Fibroblast of the conjunctiva (primary cell): ENCODE measurements at places on chromosomes 6 and 20.

GRCh38 chr20:5642155-5642981, 107.8 kb upstream of the SHLD1 start:
- peak; percentile 42 for DNase-seq

GRCh38 chr6:1313767-1314503, 2.0 kb downstream of the FOXQ1 start:
- no peak for DNase-seq

DNA sequence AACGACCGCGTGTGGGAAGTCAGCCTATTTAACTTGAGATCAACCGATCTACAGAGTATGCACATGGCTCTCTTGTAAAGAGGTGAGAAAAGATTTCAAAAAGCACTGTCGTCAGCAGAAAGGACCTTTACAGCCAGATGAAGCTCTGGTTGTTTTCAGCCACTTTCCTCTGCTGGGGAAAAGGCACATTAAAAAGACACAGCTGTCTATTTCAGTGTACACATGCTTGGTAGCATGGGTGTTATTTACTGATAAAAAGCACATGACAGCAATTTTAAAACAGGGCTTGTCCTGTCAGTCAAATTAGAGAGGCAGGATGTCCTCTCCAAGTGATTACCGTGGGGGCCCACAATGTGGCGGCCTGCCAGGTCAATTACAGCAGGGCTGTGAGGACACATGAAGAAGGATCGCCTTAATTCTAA, 188.9 kb downstream of the PRKN start:
- no peak for DNase-seq

DNA sequence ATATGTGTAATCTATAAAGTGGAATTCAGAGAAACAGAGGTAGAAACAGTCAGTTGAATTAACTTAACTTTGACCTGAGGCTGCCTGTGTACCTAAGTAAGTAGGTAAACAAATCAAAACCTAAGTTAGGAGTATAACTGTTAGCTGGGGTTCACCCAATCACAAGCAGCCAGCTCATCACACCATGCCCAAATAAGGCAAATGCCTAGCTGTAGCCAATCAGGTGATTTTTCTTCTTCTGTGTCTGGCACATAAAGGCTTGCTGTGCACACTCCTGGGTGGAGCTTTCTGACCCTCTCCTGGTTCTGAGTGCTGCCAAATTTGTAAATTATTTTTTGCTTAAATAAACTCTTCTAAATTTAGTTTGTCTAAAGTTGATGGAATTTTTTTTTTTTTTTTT, 54.7 kb upstream of the TRIM39 start:
- DNase-seq = no peak

GRCh38 chr6:21457647-21458046, 135.9 kb upstream of the SOX4 start:
- no peak for DNase-seq

GRCh38 chr6:90765895-90766294, 179.0 kb upstream of the MAP3K7 start:
- no peak for DNase-seq

GRCh38 chr6:13624871-13625288, 9.7 kb downstream of the NOL7 start:
- peak; percentile 24 for DNase-seq

DNA sequence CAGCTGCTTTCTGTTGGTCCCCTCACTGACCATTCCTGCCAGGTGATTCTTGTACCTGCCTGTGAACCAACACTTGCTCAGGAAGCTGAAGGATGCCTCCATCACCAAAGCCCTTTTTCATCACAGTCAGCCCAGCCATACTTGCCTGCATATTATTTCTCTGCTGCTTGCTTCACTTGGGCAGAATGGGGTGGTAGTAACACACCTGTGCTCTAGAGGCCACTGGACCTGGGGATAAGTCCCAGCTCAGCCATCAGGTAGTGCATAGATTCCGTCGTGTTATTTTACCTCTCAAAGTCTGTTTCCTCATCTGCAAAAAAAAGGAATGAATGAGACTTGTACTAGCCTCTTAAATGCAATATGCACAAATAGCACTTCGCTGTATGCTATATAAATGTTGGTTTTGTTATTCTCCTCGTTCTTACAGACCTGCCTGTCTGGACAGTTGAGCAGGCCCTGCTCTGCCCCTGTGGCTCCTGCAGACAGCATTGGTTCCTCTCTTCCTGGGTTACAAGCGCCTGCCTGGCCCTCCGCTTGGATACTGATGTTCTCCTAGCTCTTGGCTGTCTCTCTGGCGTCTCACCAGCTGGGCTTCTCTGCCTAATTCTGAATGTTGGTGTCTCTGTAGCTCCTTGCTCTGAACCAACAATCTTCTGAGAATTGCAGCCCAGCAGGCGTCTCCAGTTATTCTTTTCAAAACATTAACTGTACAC, 151.8 kb downstream of the UNC5CL start:
- DNase-seq = no peak

DNA sequence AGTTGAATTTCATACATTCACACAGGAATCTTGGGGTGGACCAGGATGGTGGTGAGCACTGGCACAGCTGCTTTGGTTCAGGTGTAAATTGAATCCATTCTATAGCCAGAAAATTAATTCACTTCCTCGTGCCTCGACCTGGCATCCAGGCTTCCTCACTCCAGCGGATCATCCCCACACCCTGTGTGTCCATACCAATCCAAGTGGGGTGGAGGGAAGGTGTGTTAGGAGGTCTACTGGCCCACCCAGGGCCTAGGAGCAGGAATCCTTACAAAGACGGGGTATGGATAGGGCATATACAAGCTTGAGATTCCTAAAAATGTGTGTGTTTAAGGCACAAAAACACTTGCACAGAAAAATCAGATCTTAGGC, 81.8 kb upstream of the SLC24A3 start:
- no peak for DNase-seq

DNA sequence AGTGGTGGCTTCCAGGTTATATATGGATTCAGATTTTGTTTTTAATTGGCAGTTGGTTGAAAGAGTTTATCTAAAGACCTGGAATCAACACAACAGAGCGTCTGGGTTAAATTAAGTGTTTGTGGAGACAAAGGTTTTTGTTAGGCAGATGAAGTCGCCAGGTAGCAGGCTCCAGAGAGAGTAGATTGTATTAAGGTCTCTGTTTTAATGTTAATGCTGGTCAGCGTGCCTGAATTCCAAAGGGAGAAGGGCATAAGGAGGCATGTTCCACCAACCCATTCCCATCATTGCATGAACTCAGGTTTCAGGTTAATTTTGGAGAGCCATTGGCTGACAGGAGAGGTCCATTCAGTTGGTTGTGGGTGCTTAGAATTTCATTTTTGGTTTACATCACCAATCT, 744.1 kb upstream of the GJE1 start:
- no peak for DNase-seq

DNA sequence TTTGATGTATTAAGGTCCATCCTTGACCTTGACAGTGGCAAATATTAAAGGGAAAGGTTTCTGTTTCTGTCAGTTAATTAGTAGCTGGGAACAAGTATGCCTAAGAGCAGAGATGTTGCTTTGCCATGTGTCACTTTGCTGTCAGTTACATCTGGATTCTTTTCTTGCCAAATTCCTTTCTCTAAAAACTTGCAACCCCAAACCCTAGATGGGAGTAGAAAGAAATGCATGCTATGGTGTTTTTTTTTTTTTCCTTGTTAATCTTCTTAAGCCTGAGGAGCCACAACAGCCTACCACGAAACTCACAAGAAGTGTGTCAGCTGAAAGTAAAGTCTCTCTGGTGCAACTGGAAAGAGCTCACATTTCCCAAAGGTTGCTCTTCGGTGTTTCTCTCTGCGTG, 18.0 kb upstream of the CLDN20 start:
- DNase-seq = no peak

GRCh38 chr20:17026346-17026745, 200.5 kb upstream of the PCSK2 start:
- DNase-seq = no peak

DNA sequence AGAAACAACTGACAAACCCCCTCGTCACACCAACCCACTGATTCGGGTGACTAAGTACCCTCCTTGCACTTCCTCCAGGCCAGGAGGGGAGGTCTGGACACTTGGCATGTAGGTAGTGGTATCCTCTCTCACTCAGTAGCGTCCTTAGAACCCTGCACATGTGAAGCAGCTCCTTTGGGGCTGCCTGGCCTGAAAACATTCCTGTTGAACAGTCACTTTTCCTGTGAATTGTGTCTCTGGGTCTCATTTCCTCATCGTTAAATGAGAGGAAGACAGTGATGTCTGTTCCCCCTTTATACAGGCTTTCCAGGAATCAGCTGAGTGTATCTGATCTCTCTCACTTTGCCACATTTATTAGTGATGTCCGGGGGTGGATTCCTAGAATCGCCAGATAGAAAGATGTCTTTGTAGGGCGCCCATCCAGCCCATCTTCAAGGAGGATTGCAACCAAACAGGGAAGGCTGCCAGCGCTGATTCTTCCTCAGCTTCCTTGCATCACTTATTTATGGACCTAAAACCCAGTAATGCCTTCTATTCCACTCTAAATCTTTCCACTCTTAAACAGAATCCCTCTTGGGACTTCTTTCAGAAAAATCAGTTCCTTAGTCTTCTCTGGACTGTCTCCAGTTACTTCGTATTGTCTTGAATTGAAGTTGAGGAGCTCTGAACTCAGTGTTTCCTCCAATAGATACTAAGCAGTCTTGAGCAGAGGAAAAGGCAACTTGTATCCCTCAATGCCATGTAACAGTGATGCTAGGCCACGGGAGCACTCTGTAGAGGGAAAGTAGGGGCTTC, 9.4 kb upstream of the POPDC3 start:
- no peak for DNase-seq

DNA sequence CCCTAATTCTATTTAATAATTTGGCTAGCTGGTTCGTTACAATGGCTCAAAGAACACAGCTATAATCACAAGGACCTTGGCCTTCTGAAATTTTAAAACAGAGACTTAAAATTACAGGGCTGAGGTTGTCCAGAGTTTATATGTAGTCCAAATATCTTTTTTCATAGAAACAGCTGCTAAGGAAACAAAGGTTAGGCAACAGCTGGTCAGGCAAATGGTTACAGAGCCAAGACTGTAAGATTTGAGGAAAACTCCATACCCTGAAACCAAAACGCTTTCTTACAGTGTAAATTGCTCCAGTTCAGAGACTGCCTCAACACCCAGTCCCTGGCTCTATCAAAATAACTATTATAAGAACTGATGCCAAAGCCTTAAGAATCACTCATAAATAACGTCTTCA, 9.7 kb upstream of the ARHGAP18 start:
- no peak for DNase-seq

DNA sequence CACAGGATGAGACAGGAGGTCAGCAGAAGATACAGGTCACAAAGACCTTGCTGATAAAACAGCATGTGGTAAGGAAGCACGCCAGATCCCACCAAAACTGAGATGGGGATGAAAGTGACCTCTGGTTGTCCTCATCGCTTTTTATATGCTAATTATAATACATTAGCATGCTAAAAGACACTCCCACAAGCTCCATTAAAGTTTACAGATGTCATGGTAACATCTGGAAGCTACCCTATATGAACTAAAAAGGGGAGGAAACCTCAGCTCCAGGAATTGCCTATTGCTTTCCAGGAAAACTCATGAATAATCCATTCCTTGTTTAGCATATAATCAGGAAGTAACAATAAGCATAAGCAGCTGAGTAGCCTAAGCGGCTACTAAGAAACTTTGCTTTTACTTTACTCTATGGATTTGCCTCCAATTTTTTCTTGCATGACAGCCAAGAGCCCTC, 8.4 kb upstream of the RIN2 start:
- no peak for DNase-seq

DNA sequence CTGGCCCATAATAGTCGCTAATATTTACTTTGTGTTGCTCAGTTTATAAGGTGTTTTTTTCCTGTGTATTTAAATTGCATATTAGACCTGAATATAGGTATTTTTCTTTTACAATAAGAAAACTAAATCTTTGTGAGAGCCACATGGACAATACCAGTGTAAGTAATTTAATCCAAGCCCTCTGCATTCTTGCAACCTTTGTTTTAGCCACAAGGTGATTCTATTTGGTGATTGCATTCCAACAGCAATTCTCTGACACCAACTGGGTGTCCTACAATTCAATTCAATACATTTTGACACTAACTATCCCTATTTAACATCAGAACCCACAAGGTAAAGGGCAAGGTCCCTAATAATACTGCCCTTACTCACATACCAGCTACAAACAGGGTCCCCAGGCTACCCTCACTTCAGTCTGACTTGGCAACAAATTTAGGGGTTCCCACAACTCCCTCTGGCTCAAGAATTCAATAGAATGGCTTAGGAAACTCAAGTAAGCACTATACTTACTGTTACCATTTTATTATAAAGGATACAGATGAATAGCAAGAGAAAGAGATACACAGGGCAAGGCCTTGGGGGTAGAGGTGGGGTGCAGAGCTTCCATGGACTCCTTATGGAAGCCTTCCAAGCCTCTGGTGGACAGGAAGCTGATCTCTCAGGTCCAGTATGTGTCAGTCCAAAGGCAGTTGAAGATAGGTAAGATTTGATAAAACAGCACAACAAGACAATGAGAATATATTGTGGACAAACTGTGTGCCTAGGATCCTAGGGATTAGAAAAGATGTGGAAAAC, 169.3 kb downstream of the CD83 start:
- DNase-seq = no peak

GRCh38 chr6:125088963-125089362, 64.6 kb upstream of the TPD52L1 start:
- DNase-seq = no peak

DNA sequence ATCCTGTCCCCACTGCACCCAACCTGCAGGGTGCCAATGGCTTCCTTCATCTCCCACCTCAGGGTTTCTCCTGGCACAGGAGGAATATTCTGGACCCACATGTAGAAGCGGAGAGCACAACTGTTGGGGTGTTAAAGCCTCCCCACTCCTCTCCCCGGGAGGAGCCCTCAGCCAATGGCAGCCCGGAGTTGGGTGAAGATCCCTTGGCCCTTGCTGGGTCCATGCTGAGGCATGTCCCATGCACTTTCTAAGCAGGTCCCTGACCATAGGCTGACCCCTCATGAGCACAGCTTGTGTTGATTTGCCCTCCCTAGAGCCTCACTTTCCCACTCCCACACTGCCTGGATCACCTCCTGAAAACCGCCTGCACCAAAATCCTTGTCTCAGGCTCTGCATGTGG, 97.2 kb upstream of the PMEPA1 start:
- no peak for DNase-seq

- no peak for DNase-seq
Observed at GRCh38 chr6:3650076-3650958, 101.2 kb downstream of the PXDC1 start.

DNA sequence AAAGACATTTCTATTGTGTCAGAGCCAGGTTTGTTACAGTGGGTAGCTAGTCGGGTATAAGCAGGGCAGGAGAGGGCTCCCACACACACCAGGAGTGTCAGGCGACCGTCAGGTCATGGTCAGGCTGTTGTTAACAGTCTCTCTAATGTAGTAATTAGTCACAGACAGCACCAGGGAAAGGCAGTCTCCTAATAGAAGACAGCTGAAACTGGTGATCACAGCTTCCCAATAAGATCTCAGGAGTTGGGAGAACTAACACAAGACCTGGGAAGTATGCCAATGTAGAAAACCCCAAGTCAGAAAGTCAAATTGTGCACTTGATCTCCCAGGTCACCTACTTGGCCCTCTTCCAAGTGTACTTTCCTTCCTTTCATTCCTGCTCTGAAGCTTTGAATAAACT, 53.0 kb upstream of the GPR6 start:
- no peak for DNase-seq

GRCh38 chr6:170355661-170356060, 49.1 kb downstream of the FAM120B start:
- no peak for DNase-seq
